ENCODE measurements at places on chromosomes 16 and 17. TPM values are rescaled to one million over a fixed set of nuclear protein-coding genes. Genes with fewer than 3 reads are reported as not detected.

Gene TNFRSF17
- total RNA-seq: not detected

Gene METTL16
- total RNA-seq: 13.2 TPM

Gene TMEM238L
- not detected for total RNA-seq

Gene CDH3
- total RNA-seq: 61.6 TPM

Gene CARD14
- 19.6 TPM for total RNA-seq

Gene GAS7
- 0.39 TPM for total RNA-seq
